Urinary bladder (tissue), 4 donors: ENCODE measurements at places on chromosomes 6 and 20. TPM values are rescaled to one million over a fixed set of nuclear protein-coding genes. Genes with fewer than 3 reads are reported as not detected.

Gene MYMX
- 0.28 TPM for polyA plus RNA-seq

Gene BTN1A1
- polyA plus RNA-seq, result not detected

GRCh38 chr6:68654134-68654533 is 19.1 kb downstream of the ADGRB3 start:
- DNase-seq, result no peak

DNA sequence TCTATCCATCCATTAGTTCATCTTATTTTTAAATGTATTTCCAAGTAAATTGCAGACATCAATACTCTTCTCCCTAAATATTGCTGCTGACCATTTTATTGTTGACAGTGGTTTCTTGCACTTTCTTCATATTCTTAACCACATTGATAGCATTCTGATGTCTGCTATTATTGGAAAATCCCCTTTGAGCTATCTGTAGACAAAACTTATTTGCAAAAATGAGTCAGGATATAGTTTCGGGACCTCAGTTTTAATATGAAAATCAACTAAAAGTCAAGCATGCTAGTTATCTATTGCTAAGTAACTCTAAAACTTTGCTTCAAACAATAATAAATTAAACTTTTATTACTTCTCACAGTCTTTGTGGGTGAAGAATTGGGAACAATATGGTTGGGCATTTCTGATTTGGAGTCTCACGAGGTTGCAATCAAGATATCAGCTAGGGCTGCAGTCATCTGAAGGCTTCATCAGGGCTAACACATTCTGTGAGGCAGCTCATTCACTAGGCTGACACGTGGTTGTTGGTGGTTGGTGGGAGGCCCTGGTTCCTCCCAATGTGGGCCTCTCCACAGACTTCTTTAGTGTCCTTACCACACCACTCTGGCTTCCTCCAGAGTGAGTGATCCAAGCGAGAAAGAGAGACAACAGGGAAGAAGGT is 32.7 kb downstream of the CD109 start:
- no peak for DNase-seq

GRCh38 chr6:20600831-20601230 is 66.6 kb downstream of the CDKAL1 start:
- DNase-seq, result no peak

GRCh38 chr6:25105070-25105925 is 169.5 kb upstream of the RIPOR2 start:
- DNase-seq, result no peak

Gene AARS2
- polyA plus RNA-seq, result 7.5 TPM

DNA sequence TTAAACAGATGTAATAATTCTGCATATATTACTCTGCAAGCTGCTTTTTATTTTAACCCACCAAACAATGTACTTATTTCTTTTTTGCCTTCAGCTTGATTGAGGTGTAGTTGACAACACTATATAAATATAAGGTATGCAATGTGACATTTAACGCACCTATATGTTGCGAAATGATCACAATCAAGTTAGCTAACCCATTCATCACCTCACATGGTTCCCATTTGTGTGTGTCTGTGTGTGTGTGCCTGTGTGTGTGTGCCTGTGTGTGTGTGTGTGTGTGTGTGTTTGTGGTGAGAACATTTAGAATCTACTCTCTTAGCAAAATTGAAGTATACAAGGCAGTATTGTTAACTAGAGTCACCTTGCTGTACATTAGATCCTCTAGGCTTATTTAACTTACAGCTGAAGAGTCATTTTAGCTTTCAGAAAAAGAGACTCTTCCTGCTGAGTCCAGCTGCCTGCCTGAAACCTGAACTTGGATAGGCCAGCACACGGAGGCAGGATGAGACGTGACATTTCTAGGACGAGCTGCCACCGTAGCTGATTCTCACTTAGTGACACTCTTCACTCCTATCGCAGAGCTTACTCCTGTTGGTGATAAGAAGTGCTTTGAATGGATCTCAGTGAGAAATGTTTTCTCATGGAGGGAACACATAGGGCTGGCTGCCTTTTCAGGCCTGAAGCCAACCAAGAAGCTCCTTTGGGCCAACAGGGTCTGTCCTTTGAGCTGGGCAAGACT is 126.5 kb upstream of the RIPOR2 start:
- DNase-seq, result no peak

Gene MATN4
- 0.58 TPM for polyA plus RNA-seq

Gene PRR18
- not detected for polyA plus RNA-seq

DNA sequence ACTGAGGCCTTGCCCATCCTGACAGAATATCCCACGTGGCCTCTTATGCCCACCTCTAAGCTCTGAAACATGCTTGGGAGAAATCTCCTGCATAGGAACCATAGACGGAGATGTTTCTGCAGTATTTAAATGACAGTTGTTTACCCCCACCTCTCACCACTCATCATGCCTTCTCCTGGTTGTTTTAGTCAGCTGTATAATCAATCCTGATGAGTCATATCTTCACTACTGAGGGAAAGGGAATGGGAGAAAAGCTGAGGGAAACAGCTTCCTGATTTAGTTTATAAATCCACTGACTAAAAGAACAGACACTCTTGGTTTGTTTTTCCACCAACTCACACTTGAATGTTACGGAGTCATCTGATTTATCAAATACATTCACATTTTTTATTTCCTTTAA is 113.2 kb upstream of the TENT5A start:
- no peak for DNase-seq
